ENCODE measurements at places on chromosomes 5 and 9. TPM values are rescaled to one million over a fixed set of nuclear protein-coding genes. Genes with fewer than 3 reads are reported as not detected.

The MLANA gene
- total RNA-seq: not detected

The OTP gene
- not detected for total RNA-seq

The CTNND2 gene
- total RNA-seq: 1.1 TPM

The LHX6 gene
- total RNA-seq: 0.20 TPM

The TXNDC8 gene
- not detected for total RNA-seq

The ANKRD31 gene
- total RNA-seq: not detected

The WDR31 gene
- 3.0 TPM for total RNA-seq
